CD4-positive, alpha-beta T cell treated with Interleukin-1 beta for 1 hour (primary cell): ENCODE measurements at places on chromosomes 1 and 21.

GRCh38 chr1:240693844-240694243, 81.9 kb upstream of the GREM2 start:
- DNase-seq, result no peak

- no peak for DNase-seq
Measured at GRCh38 chr1:157597959-157598667, at the start of gene FCRL4. FCRL4 (minus strand) TSS chr1:157598085; CDS start chr1:157597944, 141 bp downstream.

DNA sequence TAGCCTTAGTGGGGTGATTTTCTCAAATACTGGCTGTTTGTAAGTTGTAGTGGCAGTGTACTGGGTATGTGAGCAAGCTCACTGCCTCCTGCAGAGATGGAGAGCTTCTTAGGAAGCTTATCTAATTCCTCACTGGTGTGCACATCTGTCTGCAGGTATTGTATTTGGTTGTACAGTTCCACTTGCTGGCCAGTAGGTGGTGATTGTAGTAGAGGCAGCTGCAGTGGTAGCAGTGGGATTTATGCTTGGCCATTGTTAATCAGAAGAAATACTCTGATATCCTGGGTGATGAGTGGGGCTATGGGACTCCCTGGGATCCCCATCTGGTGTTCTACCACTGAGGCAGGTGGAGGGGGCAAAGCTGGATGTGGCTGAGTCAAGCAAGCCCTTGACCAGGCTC, 276.1 kb upstream of the SPAG17 start:
- DNase-seq, result no peak

DNA sequence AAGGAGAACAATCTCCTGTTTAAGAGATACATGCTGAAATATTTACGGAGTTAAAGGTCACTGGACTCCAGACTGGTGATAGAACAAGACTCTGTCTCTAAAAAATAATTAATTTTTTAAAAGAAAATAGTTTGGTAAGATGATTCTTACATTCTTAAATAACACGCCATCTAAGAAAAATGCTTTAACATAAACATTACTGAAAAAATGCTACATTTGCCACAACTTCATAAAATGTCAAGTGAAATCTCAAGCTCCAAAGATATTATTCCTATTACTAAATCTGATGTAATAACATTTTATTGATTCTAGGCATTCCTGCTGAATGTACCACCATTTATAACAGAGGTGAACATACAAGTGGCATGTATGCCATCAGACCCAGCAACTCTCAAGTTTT, 4.1 kb downstream of the ANGPTL3 start:
- DNase-seq, result no peak

DNA sequence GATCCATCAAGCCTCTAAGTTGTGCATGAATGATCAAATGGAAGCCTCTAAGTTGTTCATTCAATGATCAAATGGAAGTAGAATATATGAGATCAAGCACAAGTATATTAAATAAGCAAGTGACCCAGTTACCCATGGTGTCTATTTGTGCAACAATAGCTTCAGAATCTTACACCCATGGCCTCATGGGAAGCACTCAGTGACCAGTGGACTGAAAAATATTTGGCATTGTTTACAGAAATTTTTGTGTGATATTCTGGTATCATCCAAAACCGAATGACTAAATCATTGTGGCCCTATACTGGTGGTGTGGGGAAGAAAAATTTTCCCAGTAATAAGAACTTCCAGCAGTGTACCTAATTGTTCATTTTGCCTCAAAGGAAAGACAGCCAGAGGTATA, 46.6 kb downstream of the DUSP10 start:
- no peak for DNase-seq

GRCh38 chr1:235011064-235011598, 117.5 kb downstream of the TOMM20 start:
- DNase-seq, result peak; percentile 70

DNA sequence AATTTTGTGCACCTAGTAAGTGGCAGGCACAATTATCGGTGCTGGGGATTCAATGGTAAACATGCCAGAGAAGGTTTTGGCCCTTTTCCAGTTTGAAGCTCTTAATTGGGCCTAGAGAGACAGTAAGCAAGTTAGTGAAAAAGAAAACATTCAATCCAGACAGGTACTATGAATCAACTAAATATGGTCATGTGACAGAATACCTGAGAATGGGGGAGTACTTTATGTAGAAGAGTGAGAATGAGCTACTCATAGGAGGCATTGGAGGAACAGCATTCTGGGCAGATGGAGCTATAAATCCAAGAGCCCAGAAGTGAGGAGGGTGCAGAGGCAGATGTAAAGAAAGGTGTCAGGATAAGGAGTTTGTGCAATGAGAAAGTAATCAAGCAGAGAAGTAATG, 1017.9 kb downstream of the ADGRL2 start:
- DNase-seq, result no peak

DNA sequence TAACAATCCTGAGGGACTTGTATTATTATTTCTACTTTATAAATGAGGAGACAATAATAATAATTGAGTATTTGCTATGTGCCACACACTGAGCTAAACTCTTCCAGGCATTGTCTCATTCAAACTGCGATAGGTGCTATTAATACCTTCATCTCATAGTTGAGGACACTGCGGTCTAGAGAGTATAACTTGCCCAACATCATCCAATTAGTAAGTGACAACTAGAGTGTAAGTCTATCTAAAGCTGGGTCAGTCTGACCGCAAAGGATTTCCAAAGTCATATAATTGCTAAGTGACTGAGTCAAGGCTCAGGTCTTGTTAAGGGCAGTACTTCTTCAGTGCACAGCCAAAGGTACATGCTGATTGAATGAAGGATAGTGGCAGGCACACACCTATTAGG, 9.7 kb downstream of the BCL9 start:
- no peak for DNase-seq

DNA sequence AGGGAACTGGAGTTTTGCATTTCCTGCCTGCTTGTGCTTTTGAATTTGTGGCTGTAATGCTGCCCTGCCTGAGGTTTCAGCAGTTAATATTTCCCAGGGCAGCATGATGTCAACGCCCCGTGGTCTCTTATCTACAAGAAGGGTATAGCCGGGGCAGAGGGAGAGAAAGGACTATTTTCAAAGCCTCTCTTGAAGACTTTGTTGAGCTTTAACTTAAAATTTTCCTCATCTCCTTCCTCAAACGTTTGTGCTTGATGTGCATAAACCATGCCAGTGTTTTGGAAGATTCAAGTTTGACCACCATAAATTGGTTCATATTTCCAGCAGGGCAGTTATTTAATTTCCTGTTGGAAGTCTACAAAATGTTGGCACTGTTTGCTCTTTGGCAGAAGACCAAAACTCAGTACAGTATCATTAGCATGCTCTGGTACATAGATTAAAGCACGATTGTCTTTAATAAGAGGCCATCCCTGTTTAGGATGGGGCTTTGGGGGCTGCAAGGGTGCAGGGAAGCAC, 43.4 kb downstream of the ROR1 start:
- no peak for DNase-seq

DNA sequence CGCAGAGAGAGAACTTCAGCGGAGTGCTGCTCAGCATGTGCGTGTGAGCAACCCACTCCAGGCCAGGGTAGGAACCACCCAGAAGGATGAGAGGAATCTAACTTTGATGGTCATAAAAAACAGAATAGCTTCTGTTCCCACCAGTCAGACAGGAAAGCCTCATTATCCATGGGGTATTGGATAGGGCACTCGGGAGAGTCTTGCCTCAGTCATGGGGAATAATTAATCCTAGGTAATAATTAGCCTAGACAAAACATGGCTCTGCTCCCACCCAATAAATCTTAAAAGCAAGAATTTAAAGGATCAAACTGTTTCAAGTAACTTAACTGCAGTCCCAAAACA, 35.3 kb downstream of the LDLRAD1 start:
- DNase-seq, result no peak

- DNase-seq, result no peak
Measured at GRCh38 chr21:46021978-46022544, 40.5 kb downstream of the COL6A1 start.

DNA sequence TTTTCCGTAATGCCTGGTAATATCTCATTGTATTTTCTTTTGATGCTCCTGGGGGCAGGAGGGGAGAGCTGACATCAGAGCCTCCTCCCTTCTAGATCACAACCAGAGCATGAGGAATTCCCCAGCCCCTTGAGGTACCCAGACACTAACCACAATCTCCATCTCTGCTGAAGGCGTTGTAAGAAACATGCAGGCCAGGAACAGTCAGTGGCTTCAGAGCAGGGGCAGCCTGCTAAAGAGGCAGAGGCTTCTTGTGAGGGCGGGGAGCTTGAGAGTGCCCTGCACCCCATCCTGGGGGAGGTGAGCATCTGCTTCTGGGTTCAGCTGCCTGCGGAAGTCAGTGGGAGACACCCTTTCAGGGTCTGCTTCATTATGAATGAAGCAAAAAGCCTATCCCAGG, 19.0 kb downstream of the MAPKAPK2 start:
- DNase-seq, result peak; percentile 67

- DNase-seq, result no peak
Measured at GRCh38 chr1:30187413-30188023, 535.9 kb downstream of the MATN1 start.

DNA sequence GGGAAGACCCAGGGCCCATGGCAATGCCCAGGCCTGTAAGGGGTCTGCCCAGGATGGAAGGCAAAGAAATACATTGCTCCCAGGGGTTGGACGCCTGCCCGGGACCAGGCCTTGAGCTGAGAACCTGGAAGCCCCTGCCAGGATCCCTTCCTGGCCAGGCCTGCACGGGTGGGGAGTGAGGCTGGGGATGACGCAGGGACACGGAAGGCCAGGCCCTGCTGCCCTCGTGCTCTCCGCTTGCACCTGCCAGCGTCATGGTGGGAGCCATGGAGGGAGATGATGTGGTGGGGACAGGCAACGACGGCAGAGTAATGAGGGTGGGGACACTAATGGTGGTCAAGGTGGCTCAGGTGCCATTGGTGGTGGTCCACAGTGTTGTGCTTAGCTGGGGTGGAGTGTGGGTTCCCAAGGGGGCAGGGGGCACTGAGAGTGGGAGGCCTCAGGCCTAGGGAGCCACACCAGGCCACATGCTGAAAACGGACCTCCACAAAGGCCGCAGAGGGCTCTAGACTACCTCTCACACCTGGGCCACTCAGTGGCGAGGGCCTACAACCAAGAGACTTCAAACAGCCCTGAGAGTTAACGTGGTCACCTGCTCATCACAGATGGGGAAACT, 4.3 kb downstream of the HES3 start:
- DNase-seq, result no peak

DNA sequence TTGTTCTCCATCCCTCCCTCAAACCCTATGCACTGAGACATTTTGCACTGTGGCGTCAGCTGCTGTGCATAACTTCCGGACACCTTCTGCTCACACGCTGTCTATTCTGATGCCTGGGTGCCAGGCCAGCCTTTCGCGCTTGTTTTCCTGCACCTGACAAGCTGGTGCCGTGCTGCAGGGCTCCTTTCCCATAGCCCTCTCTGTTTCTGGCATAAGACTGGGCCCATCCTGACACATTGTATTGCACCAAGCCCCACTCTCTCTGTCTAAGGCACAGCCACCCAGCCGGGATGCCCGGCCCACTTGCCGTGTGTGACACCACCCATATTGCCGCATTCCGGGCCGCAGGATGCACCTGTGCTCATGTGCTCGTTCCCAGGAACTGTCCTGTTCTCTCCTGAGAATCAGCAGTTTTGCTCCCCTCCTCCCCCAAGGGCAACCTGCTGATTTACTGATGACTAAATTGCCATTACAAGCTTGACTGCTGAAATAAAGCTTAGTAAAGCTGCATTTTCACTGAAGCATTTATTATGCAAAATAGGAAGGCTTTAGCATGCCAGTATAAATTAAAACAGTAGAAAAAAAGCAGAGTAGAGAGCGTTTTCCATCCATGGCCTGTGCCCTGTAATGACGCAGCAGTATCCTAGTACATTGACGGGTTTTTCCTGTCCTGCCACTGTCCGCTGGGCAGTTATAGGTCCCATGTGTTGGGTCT, 88.0 kb downstream of the CD247 start:
- no peak for DNase-seq

- DNase-seq, result no peak
Measured at GRCh38 chr1:78176448-78176847, 130.7 kb downstream of the GIPC2 start.

DNA sequence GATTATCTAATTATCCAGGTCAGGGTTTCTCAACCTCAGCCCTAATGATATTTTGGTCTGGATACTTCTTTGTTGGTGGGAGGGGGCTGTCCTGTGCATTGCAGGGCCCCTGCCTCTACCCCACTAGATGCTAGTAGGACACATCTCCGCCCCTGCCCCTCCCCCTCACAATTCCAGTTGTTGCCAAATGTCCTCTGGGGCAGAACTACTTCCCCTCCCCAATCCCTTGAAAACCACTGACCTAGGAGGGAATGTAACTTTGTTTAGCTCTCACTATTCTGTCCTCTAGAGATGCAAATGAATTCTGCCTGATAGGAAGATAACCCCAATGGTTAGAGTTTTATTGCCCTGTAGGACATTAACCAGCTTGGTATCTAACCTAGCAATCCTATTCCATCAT, 8.1 kb downstream of the CACNA1S start:
- no peak for DNase-seq

DNA sequence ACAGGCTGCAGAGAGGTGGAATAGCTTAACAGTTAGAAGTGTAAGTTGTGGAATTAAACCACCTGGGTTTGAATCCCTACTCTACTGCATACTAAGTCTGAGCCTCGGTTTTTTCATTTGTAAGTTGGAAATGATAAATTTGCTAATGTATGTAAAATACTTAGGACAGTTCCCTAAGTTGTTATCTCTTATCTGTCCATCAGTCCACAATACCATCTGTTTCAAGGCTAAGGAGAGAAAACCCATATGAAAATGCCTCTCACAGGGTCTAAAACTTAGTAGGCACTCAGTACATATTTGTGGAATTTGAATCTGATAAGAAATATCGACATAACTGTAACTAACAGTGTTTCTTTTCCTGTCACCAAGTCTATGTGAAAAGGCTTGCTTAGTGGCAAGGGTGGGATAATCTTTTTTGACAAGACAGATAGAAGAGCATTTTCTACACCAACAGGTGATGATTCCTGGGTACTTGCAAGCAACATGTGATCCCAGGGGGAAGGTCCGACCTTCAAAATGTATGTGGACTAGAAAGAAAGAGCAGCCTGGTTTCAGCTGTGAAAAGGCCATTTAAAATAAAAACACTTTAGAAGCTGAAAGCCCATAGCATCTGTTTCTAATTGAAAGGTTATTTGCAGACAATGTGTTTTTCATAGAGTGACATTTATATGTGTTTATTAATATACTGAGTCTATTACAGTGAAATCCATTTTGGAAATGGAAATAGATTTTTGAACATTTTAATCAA, 202.9 kb downstream of the HHAT start:
- no peak for DNase-seq

- DNase-seq, result no peak
Measured at GRCh38 chr21:45972716-45973474, 8.7 kb upstream of the COL6A1 start.

GRCh38 chr1:54764922-54765561, 719 bp upstream of the PARS2 start:
- no peak for DNase-seq
